RPMI7951 (cell line): ENCODE measurements at places on chromosomes 12 and 14. TPM values are rescaled to one million over a fixed set of nuclear protein-coding genes. Genes with fewer than 3 reads are reported as not detected.

- peak; percentile 82 for DNase-seq
Measured at GRCh38 chr12:67747869-67748742, 99.6 kb downstream of the DYRK2 start.

Gene NGDN
- 51.5 and 55.2 TPM in 2 replicates for total RNA-seq

DNA sequence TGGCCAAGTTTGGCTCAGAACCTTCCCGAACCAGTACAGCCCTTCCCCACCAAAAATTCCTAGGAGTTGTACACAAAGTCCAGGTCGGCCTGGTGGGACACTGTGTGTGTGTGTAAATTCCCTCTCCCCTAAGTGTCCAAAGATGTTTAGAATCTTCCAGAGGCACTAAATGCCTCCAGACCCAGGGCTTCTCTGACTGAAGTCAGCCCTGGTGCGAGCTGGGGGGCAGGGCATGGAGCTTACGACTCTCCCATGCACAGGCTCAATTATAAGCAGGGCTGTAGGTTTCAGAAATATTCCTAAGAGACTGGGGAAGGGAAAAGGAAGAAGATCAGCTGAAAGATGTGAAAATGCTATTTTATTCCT, 106.9 kb upstream of the ATF7IP start:
- DNase-seq: peak; percentile 10

- DNase-seq: no peak
Measured at GRCh38 chr12:66813137-66813892, 134.4 kb upstream of the GRIP1 start.

DNA sequence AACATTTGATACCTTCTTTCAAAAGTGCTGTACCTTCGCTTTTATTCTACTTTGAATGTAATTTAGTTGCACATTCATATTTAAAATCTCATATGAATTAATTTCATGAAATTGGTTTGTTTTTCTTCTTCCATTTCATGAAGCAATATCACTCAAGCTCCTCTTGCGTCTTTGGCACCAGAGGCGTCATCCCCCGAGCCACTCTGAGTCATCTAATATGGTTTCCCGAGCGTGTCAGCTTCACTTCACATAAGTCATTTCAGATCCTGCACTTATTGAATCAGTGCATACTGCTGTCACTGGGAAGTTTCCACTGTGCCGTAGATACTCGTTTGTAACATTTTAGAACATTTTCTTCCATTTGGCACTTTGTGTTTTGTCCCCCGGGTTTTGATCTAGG, 105.6 kb downstream of the SLC25A47 start:
- DNase-seq: peak; percentile 65

GRCh38 chr14:98689951-98690350, 582.0 kb downstream of the BCL11B start:
- DNase-seq: no peak

DNA sequence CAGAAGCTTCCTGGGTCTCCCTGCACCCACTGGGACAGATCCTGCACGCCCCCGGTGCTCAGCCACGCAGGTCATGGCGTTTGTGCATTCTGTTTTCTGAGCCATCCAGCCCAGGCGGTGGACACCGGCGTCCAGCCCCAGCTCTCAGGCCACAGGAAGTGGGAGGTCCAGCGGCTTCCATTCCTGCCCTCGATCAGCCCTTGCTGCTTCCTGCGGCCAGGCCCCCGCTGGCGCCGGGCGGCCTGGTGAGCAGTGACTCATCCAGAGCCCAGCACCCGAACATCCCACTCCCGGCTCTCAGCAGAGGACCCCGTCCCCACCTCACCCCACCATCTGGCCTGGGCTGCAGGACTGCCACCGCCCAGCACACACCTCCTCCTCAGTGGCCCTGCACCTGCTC, 18.0 kb upstream of the NUDT14 start:
- peak; percentile 48 for DNase-seq

DNA sequence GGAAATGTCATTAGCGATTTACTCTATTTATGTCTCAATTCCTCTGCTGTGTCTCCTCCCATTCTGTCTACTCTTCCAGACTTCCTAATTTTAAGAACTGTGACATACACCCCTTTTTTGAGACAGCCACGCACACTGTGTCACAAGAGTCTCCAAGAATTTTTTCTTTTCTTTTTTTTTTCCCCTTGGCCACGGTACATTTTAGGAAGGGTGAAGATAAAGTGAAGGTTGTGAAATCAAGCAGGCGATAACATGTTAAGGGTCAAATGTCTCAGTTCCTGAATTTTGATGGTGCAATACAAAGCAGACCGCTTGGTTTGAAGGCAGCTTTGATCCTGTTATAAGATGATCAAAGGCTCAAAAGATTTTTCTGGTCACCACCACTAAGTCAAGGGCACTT, 4.3 kb downstream of the OLR1 start:
- DNase-seq: no peak

DNA sequence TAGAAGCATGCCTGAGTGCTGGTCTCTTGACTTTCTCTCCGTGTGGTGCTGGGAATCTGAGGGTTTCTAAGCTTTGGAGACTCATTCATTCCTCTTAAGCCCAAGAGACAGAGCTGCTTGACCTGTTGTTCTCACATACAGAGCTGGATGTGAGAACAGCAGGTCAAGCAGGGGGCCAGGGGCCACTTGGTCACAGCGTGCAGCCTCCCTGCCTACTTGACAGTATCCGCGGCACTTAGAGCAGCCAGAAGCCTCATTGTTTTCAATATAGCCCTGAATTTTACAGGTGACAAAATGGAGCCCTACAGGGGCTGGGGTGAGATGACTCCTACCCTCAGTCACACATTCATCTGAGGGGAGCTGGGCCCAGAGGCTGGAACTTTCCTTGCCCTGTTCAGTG, 88.9 kb downstream of the ESRRB start:
- DNase-seq: no peak

- peak; percentile 88 for DNase-seq
Measured at GRCh38 chr14:58864751-58865513, 227.2 kb downstream of the DACT1 start.

Gene RNASE7
- total RNA-seq: not detected in 2 replicates

DNA sequence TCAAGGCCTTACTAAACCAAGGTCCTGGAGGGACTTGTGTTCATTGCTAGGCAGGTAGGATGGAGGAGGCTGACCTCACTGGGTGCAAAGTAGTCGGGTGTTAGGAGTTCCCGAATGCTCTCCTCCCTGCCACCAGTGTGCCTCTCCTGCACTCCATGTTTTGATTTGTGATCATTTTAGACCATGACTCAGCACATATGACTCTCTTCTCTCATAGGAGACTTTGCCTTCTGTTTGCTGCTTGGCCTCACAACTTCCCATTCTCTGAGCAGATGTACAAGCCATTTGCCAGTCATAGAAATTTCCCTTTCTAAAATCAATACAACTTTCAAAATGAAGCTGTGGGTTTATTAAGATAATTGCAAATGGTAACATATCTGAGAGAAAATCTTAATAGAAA, 46.6 kb upstream of the LRIG3 start:
- peak; percentile 2 for DNase-seq

DNA sequence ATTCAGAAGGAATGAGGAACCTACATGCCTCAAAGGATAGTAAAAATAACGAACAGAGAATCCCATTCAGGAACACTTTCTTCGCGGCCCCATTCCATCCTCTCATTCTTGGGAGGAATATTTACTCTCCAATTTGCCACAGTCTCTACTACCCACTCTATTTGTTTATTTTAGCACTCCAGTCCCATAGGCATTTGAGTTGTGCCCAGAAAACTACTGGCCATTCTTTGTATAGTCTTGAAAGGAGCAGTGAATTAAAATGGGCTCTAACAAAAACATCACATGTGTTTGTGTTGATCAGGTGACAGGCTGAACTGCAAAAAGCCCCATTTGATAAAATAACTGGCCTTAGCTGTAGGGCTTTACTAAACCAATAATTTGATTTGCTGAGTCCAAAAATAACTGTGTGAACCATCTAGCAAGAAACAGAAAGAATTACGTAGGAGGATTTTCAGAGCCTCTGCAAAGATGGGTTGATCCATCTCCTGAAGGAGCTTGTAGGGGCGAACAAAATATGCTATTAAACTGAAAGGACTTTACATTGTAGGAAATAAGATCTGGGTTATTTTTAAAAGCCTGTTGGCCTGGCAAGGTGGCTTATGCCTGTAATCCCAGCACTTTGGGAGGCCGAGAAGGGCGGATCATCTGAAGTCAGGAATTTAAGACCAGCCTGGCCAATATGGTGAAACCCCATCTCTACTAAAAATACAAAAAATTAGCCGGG, 142.3 kb upstream of the CPNE8 start:
- DNase-seq: no peak

GRCh38 chr14:105013150-105013785, 7.6 kb downstream of the CDCA4 start:
- peak; percentile 29 for DNase-seq

- DNase-seq: no peak
Measured at GRCh38 chr14:42624980-42625761, 1018.5 kb downstream of the LRFN5 start.

Gene DTX1
- total RNA-seq: not detected in 2 replicates

DNA sequence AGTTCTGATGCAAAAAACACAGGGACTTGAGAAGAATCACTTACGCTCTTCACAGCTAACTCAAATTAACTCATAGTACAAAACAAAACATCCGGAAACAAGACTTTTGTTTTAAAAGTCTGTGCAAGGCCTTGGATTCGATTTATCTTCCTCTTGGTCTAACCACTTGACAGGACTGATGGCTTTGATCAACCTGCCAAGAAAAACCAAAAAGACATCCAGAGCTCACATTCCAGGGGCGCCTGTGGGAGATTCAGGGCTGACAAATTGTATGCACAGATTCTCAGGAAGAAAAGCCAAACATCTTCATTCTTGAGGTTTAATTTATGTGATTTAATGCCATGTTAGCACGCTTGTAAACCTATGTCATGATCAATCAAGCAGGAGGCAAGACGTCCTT, 129.1 kb upstream of the TMCC3 start:
- DNase-seq: peak; percentile 95

Gene RPL10L
- not detected in 2 replicates for total RNA-seq

Gene ARHGEF40
- total RNA-seq: 26.0 and 38.4 TPM in 2 replicates

Gene TTC6
- total RNA-seq: 0.10 TPM in 1 of 2 replicates, not detected in the other

DNA sequence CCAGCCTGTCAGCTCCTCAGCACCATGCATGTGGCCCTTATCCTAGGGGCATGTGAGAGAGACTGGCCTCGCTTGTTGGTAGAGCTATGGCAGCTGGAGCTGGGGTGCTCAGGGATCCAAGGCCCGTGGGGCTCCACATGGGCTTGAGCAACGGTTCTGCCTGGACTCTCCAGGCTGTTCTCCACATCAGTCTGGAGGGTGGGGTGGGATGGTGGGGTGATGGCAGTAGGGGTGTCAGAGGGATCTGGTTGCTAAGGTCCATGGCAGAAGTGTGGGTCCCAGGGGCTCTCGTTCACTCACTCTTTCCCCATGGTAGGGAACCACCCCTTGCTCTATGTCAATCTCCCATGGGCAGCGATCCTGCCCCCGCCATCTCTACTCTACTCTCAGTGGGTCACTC, 622.6 kb downstream of the LRFN5 start:
- no peak for DNase-seq

Gene BCDIN3D
- total RNA-seq: 2.9 and 5.6 TPM in 2 replicates

DNA sequence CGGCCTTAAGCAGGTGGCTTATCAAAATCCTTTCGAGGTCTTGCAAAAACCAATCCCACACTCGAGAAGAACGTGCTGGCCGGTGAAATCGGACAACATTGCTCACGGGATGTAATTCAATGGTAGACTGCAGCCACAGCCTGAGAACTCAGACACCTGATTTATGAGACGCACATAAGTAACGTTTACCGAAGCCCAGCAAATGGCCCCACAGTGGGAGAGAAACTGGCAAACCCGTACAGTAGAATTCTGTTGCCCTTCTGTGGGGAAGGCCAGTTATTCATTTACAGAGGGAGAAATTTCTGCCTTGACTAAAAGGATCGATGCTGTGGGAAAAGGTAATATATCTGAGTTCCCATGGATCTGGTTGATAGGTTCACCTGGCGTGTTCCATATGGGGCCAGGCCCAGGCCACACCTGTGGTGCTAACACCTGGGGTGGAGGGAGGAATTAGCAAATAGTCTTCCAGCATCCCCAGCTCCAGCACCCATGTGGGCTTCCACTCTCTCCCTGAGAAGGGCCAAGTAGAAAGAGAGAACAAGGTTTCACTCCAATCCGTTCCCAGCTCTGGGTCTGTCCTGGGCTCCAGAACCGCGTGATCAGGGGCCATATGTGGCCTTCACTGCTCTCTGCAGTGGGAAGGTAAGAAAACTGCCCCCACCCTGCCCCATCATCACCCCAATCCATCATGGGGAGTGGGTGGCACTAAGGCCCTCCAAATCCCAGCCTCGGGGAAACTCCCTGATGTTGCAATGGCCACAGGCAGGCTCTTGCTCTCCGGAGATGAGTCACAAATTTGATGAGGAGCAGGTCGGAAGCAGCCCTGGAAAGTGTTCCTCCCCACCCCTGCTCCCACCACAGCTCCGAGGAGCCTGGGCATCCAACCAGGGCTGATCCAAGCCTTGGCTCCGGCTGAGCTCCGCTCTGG, 12.7 kb downstream of the BDKRB1 start:
- peak; percentile 98 for DNase-seq

Gene CNTN1
- under 0.01 TPM in 1 of 2 replicates, not detected in the other for total RNA-seq

DNA sequence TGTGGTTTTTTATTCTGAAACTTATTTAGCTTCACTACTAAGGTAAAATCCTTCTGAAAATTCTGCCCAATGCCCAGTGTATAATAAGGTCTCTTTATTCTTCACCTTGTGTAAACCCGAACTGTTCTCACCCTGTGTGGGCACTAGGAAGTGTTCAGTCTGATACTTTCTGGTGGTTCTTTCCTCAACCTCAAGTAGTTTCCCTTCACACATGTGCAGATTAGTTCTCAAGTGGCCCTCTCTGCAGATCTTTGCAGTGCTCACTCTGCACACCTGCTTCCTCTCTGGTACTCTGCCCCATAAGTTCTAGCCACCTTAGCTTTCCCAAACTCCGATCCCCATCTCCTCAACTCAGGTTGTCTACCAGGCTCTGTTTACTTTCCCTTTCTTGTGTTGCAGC, 61.6 kb downstream of the RAD51B start:
- DNase-seq: no peak

Gene OTUB2
- 1.5 and 1.6 TPM in 2 replicates for total RNA-seq

DNA sequence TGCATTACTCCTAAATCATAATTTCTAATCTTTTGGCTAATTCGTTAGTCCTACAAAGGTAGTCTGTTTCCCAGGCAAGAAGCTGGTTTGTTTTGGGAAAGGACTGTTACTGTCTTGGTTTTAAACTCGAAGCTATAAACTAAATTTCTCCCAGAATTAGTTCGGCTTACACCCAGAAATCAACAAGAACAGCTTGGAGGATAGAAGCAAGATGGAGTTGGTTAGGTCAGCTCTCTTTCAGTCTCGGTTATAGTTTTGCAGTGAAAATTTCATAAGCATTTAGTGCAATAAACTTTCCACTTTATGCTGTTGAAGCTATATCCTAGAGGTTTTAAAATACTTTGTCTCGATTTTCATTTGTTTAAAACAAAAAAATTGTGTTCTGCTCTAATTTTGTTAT, 100.3 kb downstream of the SLCO1A2 start:
- DNase-seq: no peak

GRCh38 chr12:32568228-32568627, 110.9 kb upstream of the DNM1L start:
- peak; percentile 81 for DNase-seq

Gene IL31
- not detected in 2 replicates for total RNA-seq

- DNase-seq: no peak
Measured at GRCh38 chr14:61532763-61533162, 162.6 kb upstream of the HIF1A start.

Gene TTC5
- 9.7 and 12.3 TPM in 2 replicates for total RNA-seq

DNA sequence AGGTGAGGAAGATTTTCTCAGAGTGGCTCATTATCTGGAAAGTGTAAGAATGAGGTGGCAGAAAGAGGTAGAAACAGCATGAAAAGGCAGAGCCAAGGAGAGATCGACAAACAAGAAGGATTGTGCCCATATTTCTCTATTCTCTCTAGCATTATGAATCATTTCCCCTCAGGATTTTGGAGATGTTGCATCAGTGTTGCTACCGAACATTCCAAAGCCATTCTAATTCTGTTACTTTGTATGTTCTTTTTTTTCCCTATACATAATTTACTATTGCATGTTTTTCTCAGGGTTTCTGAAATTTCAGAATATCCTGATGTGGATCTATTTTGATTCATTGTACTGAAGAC, 61.4 kb downstream of the KICS2 start:
- peak; percentile 52 for DNase-seq
